ENCODE measurements at places on chromosomes 2 and 18.

DNA sequence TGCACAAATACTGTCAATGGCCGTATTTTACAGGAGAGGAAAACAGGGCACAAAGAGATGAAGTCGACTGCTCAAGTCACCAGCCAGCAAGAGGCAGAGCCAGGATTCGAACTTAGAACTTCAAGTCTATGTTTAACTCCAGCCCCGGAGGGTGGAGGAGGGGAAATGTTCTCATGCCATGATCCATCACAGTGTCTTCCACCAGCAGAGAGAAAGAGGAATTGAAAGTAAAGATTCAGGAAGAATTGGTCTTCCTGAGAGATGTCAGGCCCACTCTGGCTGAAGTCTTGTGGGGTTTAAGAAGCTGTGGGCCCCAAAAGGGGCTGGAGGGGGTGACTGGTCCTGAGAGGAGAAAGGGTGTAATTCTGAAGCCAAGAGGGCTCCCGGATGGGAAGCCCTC lies 260.0 kb downstream of the TNS1 start:
- no peak for DNase-seq

GRCh38 chr2:2694746-2695145 lies 363.7 kb upstream of the MYT1L start:
- DNase-seq, result no peak

DNA sequence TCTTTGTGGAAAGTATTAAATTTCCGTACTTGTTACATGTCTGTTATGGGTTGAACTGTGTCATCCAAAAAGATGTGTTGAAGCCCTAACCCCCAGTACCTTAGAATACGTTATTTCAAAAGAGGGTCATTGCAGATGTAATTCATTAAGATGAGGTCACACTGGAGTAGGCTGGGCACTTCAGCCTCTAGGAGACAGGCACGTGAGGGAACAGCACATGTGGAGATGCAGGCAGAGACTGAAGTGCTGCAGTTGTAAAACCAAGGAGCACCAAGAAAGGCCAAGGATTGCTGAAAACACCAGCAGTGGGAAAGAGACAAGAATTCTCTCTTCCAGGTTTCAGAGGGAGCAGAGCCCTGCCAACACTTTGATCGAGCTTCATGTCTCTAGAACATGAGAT lies 4.6 kb upstream of the RHBDD1 start:
- no peak for DNase-seq

GRCh38 chr2:129909651-129910418 lies 69.6 kb upstream of the RAB6C start:
- no peak for DNase-seq

- no peak for DNase-seq
Measured at GRCh38 chr2:224166654-224167053, 127.6 kb upstream of the SERPINE2 start.

DNA sequence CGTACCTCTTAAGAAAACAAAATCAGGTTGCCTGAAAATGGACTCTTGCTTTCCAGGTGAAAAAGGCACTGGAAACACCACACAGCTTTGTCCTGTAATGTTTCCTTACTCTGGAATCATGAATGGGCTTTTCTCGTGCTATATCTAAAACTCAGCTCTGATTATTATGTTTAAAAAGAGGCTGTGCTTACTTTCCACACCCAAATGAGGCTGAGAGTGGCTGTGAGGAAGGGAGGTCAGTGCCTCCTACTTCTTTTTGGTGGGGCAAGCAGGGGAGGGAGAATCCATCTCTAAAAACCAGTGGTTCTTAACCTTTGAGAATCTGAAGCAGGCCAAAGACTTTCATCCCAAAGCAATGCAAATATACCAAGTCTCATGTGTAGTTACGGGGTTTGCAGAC lies 148.6 kb downstream of the FAM210A start:
- DNase-seq, result no peak

DNA sequence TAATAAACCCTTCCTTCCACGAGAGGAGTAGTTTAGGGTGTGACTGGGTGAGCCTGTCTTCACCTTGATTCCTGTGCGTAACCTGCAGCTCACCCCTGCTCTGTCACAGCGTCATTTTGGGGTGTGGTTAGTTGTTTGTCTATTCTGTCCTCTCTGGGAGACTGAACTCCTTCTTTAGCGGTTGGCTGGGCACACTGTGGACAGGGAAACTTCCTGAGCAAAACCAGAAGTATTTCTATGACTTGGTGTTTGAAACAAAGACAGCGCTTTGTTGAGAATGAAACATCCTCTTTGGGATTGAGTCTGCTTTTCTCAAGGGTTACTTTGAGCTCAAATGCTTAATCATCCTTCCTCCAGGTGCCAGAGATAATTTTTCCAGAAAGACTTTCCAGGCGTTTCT lies 270.7 kb downstream of the HRH4 start:
- no peak for DNase-seq

DNA sequence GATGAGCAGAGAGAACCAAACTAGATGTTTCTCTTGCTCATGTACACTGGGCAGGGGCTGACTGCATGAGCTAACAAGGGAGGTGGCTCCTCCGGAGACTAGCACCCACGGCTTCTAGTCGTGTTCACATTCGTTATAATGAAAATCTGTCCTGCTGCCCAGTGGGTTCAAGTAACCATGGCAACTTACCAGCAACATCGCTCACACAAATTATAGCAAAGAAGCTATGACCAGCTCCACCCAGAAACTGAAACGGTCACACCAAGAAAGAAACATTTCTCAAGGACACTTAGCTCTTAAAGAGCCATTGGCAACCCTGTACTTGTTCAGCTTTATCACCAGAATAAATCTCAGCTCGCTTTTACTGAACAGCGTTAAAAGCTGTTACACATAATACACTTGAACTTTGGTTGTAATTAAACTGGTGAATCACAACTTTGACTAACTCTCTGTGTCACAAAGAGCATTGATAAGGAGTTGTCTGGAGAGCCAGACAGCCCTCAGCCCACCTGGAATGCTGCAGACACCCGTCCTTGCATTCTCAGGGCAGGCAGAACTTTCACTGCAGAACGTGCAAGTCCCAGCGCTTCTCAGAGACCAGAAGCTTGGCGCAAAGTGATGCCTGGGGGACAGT lies 141.2 kb downstream of the PID1 start:
- DNase-seq, result no peak

Data from KBM-7 (cell line).